ENCODE measurements at places on chromosomes 16 and 17.

- DNase-seq, result no peak
These were observed 15.5 kb upstream of the AXIN2 start for GRCh38 chr17:65576939-65577338.

GRCh38 chr17:46764709-46765401 lies 53.6 kb downstream of the WNT3 start:
- DNase-seq, result no peak

GRCh38 chr16:53678756-53679343 lies 24.8 kb downstream of the RPGRIP1L start:
- DNase-seq, result no peak

DNA sequence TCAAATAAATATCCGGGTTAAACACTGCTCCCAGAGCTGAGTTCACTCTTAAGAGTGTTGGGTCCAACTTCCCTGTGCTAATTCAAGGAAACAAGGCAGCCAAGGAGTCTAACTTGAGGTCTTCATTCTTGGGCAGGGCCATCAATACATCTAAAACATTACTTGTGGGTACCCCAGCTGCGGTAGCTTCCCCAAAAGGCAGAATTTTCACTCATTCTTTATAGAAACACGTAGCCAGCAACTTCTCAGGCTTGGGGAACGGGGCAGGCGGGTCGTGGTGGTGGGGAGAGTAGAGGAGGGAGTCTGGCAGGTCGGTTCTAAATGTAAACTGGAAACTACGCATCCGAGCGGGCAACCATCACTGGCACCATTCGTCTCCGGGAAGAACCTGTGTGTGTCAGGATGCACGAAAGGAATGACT lies 666 bp upstream of the METTL9 start:
- no peak for DNase-seq

DNA sequence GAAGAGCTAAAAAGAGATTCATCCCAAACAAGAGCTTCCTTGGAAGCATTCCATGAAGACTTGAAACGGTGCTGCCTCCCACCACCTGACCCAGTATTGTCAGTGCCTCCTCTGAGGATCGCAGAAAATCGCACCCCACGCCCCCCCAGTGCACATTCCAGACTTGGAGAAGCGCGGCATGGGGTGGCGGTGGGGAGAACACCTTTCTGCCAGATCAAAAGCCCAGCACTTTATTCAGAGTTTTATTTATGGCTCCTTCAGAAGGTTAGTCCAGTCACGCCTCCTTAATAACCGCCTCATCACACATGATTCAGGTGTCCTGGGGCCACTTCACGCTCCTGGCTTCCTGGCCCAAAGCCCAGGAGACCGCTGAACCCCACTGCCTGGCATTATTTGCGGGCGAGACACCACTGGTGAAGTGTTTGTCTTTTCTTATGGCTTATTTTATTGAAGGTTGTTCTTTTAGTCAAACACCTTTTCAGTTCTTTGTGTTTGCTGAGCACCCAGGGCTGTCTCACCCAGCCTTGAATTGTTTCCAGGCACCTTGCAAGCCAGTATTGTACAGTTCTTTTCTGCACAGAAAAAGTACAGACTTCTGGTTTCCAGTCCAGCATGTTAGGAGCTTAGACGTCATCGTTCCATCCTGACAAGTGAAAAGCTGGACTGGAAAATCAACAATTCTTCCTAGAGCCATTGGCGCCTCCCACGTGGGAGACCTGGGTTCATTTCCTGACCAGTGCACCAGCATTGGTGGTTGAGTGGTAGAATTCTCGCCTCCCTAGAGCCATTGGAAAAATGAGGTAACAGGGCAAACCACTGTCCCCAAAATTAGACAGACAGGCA lies 79.6 kb upstream of the CACNG5 start:
- DNase-seq, result no peak

GRCh38 chr17:57368637-57369336 lies 112.5 kb downstream of the MSI2 start:
- DNase-seq, result no peak

DNA sequence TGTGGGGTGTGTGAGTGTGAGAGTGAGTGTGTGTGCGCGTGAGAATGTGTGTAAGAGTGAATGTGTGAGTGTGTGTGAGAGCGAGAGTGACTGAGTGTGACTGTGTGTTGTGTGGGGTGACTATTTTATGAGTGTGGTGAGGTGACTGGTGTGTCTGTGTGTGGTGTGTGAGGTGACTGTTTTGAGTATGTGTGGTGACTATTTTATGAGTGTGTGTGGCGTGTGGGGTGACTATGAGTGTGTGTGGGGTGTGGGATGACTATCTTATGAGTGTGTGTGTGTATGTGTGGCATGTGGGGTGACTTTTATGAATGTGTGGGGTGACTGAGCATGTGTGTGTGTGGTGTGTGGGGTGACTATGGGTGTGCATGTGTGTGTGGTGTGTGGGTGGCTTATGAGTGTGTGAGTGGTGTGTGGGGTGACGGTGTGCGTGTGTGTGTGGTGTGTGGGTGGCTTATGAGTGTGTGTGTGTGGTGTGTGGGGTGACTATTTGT lies 152.9 kb upstream of the PLCG2 start:
- no peak for DNase-seq

DNA sequence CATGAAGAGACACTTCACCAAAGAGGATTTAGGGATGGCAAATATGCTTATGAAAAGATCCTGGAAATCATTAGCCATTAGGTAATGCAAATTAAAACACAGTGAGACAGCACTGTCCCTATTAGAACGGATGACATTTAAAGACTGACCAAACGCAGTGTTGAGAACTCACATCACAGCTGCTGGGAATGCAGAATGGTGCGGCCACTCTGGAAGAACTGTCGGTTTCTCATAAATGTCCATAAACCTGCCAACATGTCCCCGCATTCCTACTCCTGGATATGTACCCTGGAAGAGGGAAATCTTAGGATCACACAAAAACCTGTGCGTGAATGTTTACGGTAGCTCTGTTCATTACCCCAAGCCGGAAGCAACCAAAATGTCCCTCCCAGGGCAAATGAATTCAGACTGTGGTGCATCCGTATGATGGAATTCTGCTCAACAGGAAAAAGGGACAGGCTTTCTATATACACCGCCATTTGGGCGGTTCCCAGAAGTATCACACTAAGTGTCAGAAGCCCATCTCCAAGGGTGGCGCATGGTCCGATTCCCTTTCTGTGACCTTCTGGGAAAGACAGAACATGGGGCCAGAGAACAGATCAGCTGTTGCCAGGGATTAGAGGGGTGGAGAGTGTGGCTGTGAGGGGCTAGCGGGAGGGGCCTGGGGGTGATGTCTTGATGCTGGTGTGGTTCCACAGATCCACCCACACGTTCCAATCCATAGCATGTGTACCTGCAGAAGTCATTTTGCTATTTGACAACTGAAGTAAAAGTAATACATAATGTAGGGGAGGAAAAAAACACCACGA lies 197.2 kb upstream of the CHMP6 start:
- DNase-seq, result no peak

GRCh38 chr16:47073223-47074155 lies 70.3 kb downstream of the NETO2 start:
- DNase-seq, result no peak

DNA sequence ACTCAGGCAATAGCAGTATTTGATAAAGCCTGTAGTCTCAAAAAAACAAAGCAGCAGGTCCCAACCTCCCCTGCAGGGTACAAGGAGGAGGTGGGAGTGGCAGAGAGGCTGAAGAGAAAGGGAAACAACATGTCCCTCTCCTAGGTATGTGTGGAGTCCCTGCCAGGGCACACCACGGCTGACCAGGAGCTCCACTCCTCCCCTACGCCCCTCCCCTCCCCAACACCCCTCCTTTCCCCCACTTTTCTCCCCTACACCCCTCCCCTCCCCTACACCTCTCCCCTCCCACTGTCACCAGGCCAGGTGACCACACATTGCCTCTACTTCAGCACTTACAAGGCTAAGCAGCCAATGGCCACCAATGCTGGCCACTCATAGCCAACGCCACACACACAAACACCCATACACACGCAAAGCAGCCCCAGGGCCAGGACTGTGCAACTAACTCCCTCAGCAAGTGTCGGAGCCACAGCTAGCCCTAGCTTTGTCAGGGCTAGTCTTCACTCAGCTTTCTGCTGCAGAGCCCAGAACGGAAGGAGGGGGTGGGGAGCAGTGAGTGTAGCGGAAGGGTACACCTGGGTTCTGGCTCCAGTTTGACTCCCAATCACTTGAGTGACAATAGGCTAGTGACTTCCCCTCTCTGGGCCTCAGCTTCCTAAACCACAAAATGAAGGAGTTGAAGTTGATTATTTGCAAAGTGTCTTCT lies 8.2 kb downstream of the CAVIN1 start:
- peak; percentile 31 for DNase-seq

GRCh38 chr16:24700549-24701392 lies 28.7 kb upstream of the TNRC6A start:
- DNase-seq, result no peak

GRCh38 chr16:30655815-30656347 lies 2.4 kb upstream of the FBRS start:
- DNase-seq, result no peak

Data from CD4-positive, alpha-beta T cell treated with Interleukin-17A for 1 hour (primary cell).